HFFc6 (cell line): ENCODE measurements at places on chromosomes 2 and 18.

GRCh38 chr2:159968279-159968900, 94.0 kb downstream of the PLA2R1 start:
- DNase-seq = peak; percentile 28
- no peak overlapping the region for H3K4me3 ChIP-seq
- no peaks in the 10 kb centered on the region for H3K27me3 ChIP-seq
- H3K4me1 ChIP-seq = no peaks in the 10 kb centered on the region

DNA sequence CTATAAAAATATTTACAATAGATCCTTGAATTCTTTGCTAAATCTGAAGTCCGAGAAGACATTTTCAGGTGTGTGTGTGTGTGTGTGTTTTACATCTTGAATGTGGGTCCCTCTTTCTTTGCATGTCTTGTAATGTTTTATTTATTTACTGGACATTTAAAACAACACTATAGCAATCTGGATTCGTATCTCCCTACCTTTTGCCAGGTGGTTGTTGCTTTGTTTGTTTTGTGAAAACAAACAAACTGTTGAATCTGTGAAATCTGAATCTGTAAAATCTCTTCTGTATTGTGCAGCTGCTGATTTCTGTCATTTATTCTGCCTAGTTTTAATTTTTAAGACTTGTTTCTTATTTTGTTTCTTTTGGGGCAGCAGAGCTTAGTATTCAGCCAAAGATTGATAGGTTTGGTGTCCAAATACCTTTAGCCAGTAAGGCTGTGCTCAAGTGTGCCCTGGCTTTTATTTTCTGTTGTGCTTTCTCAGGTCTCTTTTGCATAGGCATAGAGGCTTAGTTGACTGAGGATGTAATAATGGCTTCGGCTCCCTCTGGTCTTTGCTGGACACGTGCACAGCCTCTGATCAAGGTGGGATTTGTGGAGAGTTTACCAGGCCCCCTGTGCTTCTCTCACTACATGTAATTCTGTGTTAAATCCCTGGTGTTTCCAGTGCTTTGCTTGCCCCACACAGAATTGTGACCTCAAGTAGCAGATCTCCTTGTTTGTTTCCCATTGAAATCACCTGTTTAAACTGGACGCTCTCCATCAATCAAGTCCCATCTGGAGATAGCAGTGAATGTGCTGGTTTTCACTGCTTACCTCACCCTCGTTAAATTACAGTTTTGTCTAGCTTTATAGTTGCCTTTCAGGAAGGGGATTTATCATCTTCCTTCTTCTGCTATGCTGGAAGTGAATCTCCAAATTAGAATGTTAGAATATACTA, 71.1 kb downstream of the BIRC6 start:
- DNase-seq = no peak
- peaks cover 33% of the 10 kb centered on the region for H3K36me3 ChIP-seq
- H3K27ac ChIP-seq = 0 out of 2 replicates have a peak overlapping the region, but pooled peaks have one; percentile 2
- H3K4me1 ChIP-seq = peaks cover 55% of the 10 kb centered on the region
- H3K4me3 ChIP-seq = no peak overlapping the region

- H3K4me1 ChIP-seq = no peaks in the 10 kb centered on the region
- H3K4me3 ChIP-seq = no peak overlapping the region
- H3K27ac ChIP-seq = no peak overlapping the region
Observed at GRCh38 chr2:165635532-165635931, 158.5 kb downstream of the GALNT3 start.

DNA sequence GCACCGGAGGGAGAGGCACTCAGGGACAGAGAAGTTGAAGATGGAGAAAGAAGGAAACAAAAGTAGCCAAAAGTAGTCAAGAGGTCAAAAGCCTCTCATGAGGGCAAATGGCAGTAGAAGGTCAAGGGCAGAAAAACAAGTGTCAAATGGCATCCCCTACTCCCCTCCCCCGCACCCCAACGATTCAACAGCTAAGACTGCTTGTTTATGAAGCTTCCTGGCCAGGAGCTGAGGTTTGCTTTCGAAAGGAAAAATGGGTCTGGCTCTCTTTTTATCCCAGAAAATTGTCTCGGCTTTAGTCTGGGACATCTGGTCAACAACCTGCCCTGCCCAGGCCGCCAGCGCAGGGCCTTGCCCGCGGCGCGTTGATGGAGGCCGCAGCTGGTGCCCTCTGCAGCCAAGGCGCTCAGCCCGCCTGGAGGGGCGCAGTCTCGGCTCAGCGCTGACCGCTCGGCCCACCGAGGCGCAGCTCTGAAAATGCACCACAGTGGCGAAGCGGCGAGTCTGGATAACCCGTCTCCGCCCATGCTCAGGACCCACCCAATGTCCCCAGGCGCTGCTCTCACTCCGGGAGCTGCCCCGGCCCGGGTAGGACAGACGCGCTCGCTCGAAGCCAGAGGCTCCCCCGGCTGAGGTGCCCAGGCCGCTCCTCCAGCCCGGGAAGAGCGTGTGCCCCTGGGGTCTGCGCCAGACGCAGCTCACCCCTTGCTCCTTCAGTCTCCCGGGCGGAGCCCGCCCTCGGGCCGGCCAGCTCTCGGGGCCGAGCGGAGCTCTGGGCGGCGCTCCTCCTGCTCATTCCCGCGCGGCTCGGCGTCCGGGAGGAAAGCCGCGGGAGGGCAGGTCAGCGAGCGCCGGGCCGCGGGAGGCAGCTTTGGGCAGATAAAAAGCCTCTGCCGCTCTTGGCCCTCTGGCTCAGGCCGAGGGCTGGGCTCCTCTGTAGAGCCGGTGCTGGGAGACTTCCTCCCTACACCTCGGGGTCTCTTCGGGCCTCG, 1.8 kb upstream of the TBR1 start:
- H3K27ac ChIP-seq = no peak overlapping the region
- H3K36me3 ChIP-seq = peaks cover 9% of the 10 kb centered on the region
- peak; percentile 19 for DNase-seq
- peaks cover 70% of the 10 kb centered on the region for H3K4me1 ChIP-seq

GRCh38 chr2:142415461-142415860, 284.6 kb upstream of the LRP1B start:
- H3K4me1 ChIP-seq = no peaks in the 10 kb centered on the region
- H3K27ac ChIP-seq = no peak overlapping the region
- no peaks in the 10 kb centered on the region for H3K27me3 ChIP-seq
- H3K36me3 ChIP-seq = no peaks in the 10 kb centered on the region
- no peak overlapping the region for H3K4me3 ChIP-seq

DNA sequence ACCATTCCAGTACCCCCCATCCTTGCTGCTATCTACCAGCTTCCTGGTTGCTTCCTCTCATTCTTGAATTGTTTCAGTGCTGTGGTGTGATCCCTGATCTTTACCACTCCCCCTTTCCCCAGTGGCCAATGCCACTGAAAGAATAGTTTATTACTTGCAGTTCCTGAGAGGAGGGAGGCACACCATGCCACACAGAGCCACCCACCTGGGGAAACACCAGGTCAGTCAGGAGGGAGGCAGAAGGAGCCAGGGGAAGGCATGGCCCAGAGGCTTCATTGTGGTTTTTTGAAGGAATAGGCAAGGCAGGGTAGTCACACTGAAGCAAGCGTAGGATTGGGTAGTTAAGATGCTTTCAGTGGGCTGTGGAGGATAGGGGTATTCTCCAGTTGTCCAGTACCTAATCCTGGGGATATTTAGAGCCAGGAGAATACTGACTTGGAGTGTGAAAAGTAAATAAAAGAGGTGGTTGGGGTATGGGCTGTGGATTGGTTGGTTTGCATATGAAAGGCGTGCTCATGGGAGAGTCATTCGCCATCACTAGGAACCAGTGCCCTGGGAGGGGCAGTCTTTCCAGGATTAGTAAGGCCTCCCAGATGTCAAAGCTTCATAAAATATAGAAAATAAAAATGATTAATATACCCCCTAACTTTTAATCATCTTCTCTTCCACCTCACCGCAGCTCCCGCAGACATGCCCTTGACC, 6.7 kb upstream of the TMEM177 start:
- no peaks in the 10 kb centered on the region for H3K36me3 ChIP-seq
- peaks cover 11% of the 10 kb centered on the region for H3K27me3 ChIP-seq
- H3K4me1 ChIP-seq = no peaks in the 10 kb centered on the region

DNA sequence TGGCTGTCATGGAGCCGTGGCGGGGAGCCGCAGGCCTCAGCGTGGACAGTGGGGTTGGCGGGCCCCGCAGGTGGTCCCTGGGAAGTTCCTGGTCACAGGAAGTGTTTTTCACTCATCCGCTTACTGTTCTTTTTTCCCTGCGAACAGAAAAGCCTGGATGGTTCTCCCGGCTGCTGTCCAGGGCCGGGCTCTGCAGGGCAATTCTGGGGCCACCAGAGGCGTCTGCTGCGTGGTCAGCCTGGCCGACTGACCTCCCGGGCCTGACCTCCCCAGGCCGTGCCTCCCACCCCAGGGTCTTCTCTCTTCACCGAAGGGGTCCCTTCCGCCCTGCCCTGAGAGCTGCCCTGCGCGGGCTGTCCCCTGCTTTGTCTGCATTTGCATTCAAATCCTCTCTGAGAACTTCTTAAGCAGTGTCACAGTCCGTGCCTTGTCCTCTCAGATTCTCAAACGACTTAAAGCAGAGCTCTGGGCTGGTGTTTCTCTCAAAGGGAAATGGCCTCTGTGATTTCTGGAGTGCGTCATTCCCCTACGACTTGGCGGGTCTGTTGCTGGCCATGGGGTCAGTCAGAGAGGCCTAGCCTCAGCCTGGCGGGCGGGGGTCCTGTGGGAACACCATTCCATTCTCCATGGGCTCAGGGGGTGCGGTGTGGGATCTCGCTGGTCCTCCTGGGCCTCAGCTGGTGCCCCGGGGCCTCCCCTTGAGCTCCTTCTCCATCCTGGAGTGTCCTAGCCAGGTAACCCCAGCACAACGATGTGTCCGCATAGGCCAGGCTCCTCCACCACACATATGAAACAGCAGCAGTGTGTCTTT, 38.3 kb downstream of the KLHL29 start:
- H3K27ac ChIP-seq = no peak overlapping the region
- H3K4me1 ChIP-seq = peaks cover 46% of the 10 kb centered on the region
- no peak overlapping the region for H3K4me3 ChIP-seq
- H3K27me3 ChIP-seq = peaks cover 5% of the 10 kb centered on the region
- DNase-seq = no peak
- H3K36me3 ChIP-seq = no peaks in the 10 kb centered on the region

GRCh38 chr2:217430916-217431576, 571.2 kb upstream of the TNP1 start:
- no peak for DNase-seq
- H3K36me3 ChIP-seq = no peaks in the 10 kb centered on the region
- peaks cover 1% of the 10 kb centered on the region for H3K27me3 ChIP-seq
- no peak overlapping the region for H3K27ac ChIP-seq

DNA sequence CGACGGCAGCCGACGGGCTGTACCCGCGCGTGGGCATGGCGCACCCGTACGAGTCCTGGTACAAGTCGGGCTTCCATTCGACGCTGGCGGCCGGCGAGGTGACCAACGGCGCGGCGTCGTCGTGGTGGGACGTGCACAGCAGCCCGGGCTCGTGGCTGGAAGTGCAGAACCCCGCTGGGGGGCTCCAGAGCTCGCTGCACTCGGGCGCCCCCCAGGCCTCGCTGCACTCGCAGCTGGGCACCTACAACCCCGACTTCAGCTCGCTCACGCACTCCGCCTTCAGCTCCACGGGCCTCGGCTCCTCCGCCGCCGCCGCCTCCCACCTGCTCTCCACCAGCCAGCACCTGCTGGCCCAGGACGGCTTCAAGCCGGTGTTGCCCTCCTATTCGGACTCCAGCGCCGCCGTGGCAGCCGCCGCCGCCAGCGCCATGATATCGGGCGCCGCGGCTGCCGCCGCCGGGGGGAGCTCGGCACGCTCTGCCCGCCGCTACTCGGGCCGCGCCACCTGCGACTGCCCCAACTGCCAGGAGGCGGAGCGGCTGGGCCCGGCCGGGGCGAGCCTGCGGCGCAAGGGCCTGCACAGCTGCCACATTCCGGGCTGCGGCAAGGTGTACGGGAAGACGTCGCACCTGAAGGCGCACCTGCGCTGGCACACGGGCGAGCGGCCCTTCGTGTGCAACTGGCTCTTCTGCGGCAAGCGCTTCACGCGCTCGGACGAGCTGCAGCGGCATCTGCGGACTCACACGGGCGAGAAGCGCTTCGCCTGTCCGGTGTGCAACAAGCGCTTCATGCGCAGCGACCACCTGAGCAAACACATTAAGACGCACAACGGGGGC, 2.0 kb downstream of the SP9 start:
- peaks cover 65% of the 10 kb centered on the region for H3K27me3 ChIP-seq
- peaks cover 21% of the 10 kb centered on the region for H3K4me1 ChIP-seq
- H3K27ac ChIP-seq = no peak overlapping the region

- no peak overlapping the region for H3K27ac ChIP-seq
- no peaks in the 10 kb centered on the region for H3K4me1 ChIP-seq
- DNase-seq = no peak
- no peak overlapping the region for H3K4me3 ChIP-seq
- peaks cover 2% of the 10 kb centered on the region; the same call in 1 of the 2 replicates for H3K27me3 ChIP-seq
- H3K36me3 ChIP-seq = no peaks in the 10 kb centered on the region
Observed at GRCh38 chr18:50639711-50640110, 79.8 kb downstream of the MAPK4 start.

- H3K4me1 ChIP-seq = no peaks in the 10 kb centered on the region
- H3K27me3 ChIP-seq = peaks cover 2% of the 10 kb centered on the region; the same call in 1 of the 2 replicates
Observed at GRCh38 chr2:165864296-165864695, 70.2 kb upstream of the GALNT3 start.

- no peak for DNase-seq
- H3K27me3 ChIP-seq = peaks cover 4% of the 10 kb centered on the region
- H3K27ac ChIP-seq = no peak overlapping the region
- H3K36me3 ChIP-seq = no peaks in the 10 kb centered on the region
- H3K4me3 ChIP-seq = no peak overlapping the region
Observed at GRCh38 chr2:1788478-1788959, 44.2 kb upstream of the PXDN start.

DNA sequence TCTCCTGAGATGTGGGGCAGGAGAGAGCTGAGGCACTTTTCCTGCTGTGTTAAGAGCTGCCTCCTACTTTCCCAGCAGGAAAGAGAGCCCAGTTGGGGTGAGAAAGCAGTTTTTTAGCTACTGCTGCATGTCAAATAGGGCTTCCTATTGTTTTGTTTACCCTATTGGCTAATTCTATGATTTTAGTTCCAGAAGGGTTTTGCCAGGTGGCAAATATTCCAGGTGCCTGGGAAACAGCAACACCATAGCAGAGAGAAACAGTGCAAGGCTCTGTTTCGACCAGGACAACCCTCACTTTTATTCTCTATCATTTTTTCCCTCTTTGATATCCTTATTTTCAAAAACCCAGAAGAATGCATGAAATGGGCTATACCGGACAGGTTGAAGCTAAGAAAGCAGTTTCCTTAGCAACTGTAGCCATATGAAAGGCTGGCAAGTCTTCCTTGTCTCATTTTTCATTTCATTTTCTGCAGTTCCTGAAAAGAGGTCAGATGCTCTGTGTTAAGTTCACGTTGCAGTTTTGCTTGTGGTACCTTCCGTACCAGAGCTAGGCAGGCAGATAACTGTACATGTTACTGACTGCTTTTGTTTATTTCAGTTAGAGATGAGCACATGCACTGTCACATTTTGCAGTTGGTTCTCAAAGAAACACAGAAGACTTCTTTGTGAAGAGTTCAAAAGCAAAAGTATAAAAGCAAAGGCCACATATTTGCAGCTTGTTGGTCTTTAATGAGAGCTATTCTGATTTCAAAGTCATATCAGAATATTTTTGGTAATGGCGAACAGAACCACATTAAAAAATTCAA, 84.8 kb downstream of the AQP4 start:
- DNase-seq = no peak
- H3K36me3 ChIP-seq = no peaks in the 10 kb centered on the region
- H3K27me3 ChIP-seq = peaks cover 1% of the 10 kb centered on the region; the same call in 1 of the 2 replicates
- no peaks in the 10 kb centered on the region for H3K4me1 ChIP-seq

- no peak overlapping the region for H3K4me3 ChIP-seq
- no peak overlapping the region for H3K27ac ChIP-seq
- DNase-seq = no peak
- H3K4me1 ChIP-seq = peaks cover 6% of the 10 kb centered on the region; the same call in 1 of the 2 replicates
Observed at GRCh38 chr2:219261024-219261855, 7.5 kb upstream of the TUBA4A start.
